NCI-H1694 (cell line): ENCODE measurements at places on chromosomes 2 and 18.
A peak's percentile ranks its signal among the peaks of the same experiment; 100 is the strongest.

- no peak for DNase-seq
Observed at GRCh38 chr2:127486247-127487058, 39.8 kb downstream of the IWS1 start.

GRCh38 chr2:207594264-207594663, 30.9 kb downstream of the METTL21A start:
- DNase-seq, result no peak

GRCh38 chr2:240987588-240987987, 10.8 kb upstream of the SNED1 start:
- DNase-seq, result no peak

DNA sequence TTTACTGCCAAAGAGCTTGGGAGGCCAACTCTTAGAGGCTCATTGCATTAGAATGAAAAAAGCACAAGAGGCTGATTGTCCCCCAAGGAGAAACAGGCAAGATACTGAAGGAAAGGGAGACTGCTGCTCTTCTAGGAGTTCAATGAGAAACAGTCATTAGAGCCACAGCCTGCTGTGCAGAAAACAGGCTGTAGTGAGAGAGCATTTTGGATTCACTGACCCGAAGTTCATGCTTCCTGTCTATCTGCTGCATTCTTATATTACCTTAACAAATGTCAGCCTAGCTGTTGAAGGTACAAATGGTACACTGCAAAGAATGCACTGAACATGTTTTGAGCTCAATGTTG, 423.3 kb downstream of the SETBP1 start:
- DNase-seq, result no peak

GRCh38 chr18:80184243-80184772, 63.0 kb downstream of the PARD6G start:
- no peak for DNase-seq

GRCh38 chr2:232950751-232951150, 62.3 kb downstream of the NGEF start:
- peak; percentile 60 for DNase-seq

DNA sequence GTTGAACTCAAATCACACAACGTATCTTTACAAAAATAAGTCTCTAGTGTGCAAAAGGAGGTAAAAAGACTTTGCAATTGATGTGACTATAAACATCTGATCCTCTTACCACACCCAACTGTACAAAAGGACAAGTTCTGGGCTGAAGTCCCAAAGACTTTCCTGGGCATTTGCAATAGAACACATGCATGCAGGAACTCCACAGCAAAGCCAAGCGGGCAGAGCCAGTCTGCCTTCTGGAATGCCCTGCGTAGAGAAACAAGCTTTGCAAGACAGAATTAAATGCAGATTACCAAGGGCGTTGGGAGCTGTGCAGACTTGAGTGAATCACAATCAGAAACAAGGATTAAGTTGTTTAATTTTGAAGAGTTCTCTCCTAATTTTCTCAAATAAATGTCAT, 208.4 kb upstream of the ZNF521 start:
- DNase-seq, result no peak

GRCh38 chr2:68317971-68318913, 1.5 kb downstream of the CNRIP1 start:
- no peak for DNase-seq

DNA sequence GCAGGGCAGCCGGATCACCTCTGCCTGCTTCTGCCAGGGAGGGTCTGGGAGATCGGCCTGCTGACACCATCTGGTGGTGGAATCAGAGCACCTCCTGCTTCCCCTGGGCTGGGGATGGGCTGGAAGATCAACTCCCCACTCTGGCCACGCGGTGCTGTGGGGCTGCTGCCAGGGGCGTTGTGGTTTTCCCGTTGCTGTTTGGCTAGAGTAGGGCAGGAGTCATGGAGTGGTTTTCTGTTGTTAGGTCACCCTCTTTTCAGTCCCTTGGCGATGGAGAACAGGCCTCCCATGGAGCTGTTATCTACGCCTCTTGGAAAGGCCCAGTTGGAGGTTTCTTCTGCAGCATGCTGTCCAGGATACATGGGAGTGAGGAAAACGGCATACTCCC, 15.2 kb downstream of the BCL2L11 start:
- no peak for DNase-seq
